Stimulated activated CD4-positive, alpha-beta T cell treated with anti-CD3 and anti-CD28 coated beads, Interleukin-1b, Interleukin-23, amount 100 ng/mL, for 1 hour (primary cell): ENCODE measurements at places on chromosomes 11 and 22.

DNA sequence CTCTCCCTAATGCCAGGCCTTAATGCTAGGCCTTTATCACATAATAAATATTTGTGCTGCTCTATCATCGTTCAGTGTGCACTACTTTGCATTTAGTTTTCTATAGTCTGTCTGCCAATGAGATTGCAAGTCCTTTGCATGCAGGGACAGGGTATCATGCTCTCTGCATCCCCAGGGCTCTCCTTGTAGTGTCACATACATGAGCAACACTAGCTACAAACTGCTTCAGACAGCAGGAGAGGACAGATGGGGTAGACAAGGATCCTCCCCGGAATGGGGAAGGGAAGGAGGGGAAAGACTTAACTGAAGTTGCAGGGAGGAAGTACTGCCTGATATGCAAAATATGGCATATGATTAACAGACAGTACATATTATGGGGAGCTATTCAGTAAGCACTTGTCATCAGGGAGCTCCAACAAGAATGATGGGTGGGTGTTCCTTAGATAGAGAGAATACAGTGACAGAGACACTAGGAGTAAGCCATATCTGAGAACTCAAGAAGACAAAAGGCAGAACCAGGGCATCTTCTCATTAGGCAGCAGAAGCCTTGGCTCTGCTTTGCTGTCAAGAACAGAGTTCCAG lies 42.8 kb downstream of the ZNF202 start:
- DNase-seq, result no peak

DNA sequence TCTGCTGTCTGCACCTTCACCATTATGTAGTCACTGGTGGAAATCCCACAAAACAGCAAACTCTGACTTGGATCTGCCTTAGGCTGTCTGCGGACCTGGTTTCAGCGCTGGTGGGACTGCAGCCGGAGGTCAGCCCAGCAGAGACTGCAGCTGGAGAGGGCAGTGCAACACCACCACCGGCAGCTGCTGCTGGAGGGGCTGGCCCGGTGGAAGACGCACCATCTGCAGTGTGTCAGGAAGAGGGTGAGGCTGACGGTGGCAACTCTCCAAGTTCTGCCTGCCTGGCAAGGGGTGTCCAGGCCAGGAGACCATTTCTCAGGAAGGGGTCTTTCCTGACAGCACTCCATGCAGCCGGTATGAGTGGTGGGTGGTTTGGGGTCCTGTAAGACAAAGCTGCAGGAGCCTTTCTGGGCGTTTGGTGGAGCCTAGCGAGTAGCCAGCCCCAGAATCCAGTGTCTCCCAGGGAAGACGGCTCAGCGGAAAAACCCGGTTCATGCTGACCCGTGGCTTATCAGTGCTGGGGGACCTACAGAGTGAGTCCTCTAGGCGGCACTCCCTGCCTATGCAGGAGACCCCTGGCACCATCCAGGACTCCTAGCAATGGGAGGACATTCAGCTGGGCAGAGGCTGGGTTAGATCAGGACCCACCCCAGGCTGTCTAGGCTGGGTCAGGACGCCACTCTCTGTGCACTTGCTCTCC lies 50.8 kb downstream of the PISD start:
- no peak for DNase-seq

DNA sequence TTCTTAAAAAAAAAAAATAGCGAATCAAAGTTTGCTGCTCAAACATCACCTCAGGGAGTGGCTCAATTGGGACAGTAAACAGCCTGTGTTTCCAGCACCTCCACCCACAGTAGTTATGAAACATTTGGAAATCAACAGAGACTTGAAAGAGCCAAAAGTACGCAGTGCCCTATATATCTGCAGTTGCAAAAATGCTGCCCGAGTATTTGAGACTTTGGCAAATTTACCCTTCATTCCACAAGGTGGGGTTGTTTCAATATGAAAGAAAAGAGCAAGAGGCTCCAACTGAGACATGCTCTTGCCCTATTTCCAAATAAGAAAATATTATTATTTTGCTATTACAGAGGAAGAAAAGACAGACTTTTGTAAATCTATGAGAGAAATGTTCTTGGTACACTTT lies 851.1 kb upstream of the RAG2 start:
- DNase-seq, result no peak

DNA sequence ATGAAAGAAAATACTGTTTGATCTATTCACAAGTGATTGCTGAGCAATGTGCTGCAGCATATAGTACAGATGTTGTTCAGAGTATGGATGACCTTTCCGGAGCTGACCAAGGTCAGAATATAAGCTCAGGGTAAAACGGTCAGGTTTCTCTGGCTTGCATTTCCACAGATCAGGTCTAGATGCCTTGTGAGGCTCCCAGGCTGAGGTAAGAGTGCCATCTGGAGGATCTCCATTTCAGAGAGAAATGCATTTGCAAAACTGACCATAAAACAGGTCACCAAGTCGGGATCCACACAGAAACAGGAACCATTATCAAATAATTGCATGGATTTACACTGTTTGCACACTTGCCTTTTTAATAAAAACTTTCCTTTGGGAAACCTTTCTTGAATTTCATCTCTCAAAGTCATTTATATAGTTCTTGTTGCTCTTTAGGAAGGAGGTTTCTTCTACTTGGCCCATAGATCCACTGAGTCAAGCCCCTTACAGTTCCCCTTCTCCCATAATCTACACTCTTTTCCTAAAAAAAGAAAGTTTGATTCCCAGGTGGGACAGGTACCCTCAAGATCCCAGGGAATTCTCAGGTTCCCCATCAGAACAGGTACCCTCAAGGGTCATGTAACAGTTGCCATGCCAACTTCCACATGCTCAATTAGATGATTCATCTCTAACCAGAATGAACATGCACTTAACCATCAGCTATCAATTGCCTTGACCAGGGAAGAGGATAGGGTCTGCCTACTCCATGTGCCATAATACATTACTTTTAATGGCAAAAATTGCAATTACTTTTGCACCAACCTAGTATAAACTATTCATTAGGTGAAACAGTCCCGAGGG lies 25.0 kb upstream of the TMPRSS5 start:
- no peak for DNase-seq
